Aortic smooth muscle cell (primary cell): ENCODE measurements at places on chromosomes 1 and 21. TPM values are rescaled to one million over a fixed set of nuclear protein-coding genes. Genes with fewer than 3 reads are reported as not detected.

AHDC1 gene
- 7.5 and 10.0 TPM in 2 replicates for total RNA-seq

FCMR gene
- total RNA-seq, result 0.12 TPM in 1 of 2 replicates, not detected in the other

AGRN gene
- total RNA-seq, result 15.0 and 24.4 TPM in 2 replicates

CIART gene
- total RNA-seq, result 8.9 and 9.6 TPM in 2 replicates

PLD5 gene
- not detected in 2 replicates for total RNA-seq

NUP210L gene
- 0.12 and 0.13 TPM in 2 replicates for total RNA-seq

CTH gene
- 1.7 and 2.1 TPM in 2 replicates for total RNA-seq

GNAT2 gene
- total RNA-seq, result 0.19 and 0.40 TPM in 2 replicates

CORT gene
- total RNA-seq, result 0.12 and 0.13 TPM in 2 replicates

GSTM1 gene
- total RNA-seq, result 11.4 TPM in 1 of 2 replicates, not detected in the other

DENND1B gene
- total RNA-seq, result 9.2 and 9.7 TPM in 2 replicates

KLHDC8A gene
- total RNA-seq, result not detected in 2 replicates

ACBD6 gene
- total RNA-seq, result 61.1 and 62.9 TPM in 2 replicates

CD247 gene
- 0.26 TPM in 1 of 2 replicates, not detected in the other for total RNA-seq

TDRD10 gene
- under 0.01 and 0.06 TPM in 2 replicates for total RNA-seq

PADI3 gene
- total RNA-seq, result not detected in 2 replicates

UBL4B gene
- not detected in 2 replicates for total RNA-seq

GPR25 gene
- not detected in 2 replicates for total RNA-seq

SLC26A9 gene
- not detected in 2 replicates for total RNA-seq

KCNC4 gene
- total RNA-seq, result 1.1 TPM in 2 replicates

LRIG2 gene
- 10.6 and 10.7 TPM in 2 replicates for total RNA-seq

CSMD2 gene
- total RNA-seq, result 4.0 and 8.8 TPM in 2 replicates

IFNLR1 gene
- total RNA-seq, result not detected in 2 replicates

RNF186 gene
- not detected in 2 replicates for total RNA-seq

SMPDL3B gene
- total RNA-seq, result not detected in 2 replicates

AK5 gene
- total RNA-seq, result 8.8 and 21.0 TPM in 2 replicates

MTF1 gene
- total RNA-seq, result 2.5 and 3.4 TPM in 2 replicates

DPM3 gene
- total RNA-seq, result 24.9 and 42.1 TPM in 2 replicates

LRRC53 gene
- total RNA-seq, result not detected in 2 replicates

RASAL2 gene
- 16.5 and 17.9 TPM in 2 replicates for total RNA-seq

ZBTB8A gene
- total RNA-seq, result 6.2 and 7.3 TPM in 2 replicates

NRDC gene
- 64.2 and 74.0 TPM in 2 replicates for total RNA-seq

UTS2 gene
- total RNA-seq, result not detected in 2 replicates

PDZK1 gene
- 0.40 and 0.75 TPM in 2 replicates for total RNA-seq

OPRD1 gene
- under 0.01 TPM in 1 of 2 replicates, not detected in the other for total RNA-seq

CD5L gene
- total RNA-seq, result not detected in 2 replicates

SELP gene
- total RNA-seq, result 0.12 and 0.40 TPM in 2 replicates

LCE2C gene
- not detected in 2 replicates for total RNA-seq

RGSL1 gene
- not detected in 2 replicates for total RNA-seq

FCAMR gene
- total RNA-seq, result not detected in 2 replicates

CELF3 gene
- not detected in 2 replicates for total RNA-seq

SYNC gene
- 68.0 and 75.8 TPM in 2 replicates for total RNA-seq

CD2 gene
- total RNA-seq, result not detected in 2 replicates

FMO2 gene
- total RNA-seq, result 0.13 and 0.62 TPM in 2 replicates

POU3F1 gene
- not detected in 2 replicates for total RNA-seq

FAM167B gene
- total RNA-seq, result 0.79 and 1.7 TPM in 2 replicates

GPR153 gene
- total RNA-seq, result 7.9 and 11.4 TPM in 2 replicates

C4BPA gene
- total RNA-seq, result not detected in 2 replicates

CCDC185 gene
- not detected in 2 replicates for total RNA-seq

FMN2 gene
- total RNA-seq, result 6.5 and 8.3 TPM in 2 replicates

PRR9 gene
- not detected in 2 replicates for total RNA-seq

PITHD1 gene
- total RNA-seq, result 31.5 and 44.3 TPM in 2 replicates
